ENCODE measurements at places on chromosomes 3 and 15. TPM values are rescaled to one million over a fixed set of nuclear protein-coding genes. Genes with fewer than 3 reads are reported as not detected.

The NR2E3 gene
- total RNA-seq: not detected

The FEZF2 gene
- not detected for total RNA-seq

The CRYGS gene
- 4.5 TPM for total RNA-seq

The SPSB4 gene
- 0.36 TPM for total RNA-seq

DNA sequence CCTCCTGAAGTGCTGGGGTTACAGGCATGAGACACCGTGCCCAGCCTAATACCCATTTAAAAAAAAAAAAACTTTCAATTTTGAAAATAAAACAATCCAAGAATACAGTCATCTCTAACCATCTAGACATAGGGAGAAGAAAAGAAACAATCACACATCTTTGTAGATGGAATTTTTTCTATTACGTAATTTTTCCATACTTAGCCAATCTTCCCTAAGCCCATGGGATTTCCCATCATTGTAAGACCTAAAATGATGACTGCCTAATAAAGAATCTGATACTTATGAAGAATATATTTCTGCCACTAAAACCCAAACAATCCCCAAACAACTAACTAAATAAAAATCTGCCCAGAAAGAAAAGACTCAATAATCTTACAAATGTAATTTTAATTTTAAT lies 88.7 kb downstream of the CBLB start:
- no peak for DNase-seq

DNA sequence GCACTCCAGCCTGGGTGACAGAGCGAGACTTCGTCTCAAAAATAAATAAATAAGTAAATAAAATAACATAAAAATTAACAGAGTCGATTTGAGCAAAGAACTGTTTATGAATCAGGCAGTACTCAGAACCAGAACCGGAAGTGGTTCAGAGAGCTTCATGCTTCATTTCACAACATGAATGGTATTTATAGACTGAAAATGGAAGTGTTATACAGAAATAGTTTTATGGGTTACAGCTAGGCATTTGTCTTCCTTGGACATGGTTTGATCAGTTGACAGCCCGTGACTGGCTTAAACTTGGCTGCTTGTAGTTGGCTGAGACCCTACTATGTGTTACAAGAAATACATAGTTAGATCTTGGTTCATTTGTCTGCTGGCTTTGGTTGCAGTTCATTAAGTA lies 216.0 kb upstream of the MCTP2 start:
- no peak for DNase-seq

DNA sequence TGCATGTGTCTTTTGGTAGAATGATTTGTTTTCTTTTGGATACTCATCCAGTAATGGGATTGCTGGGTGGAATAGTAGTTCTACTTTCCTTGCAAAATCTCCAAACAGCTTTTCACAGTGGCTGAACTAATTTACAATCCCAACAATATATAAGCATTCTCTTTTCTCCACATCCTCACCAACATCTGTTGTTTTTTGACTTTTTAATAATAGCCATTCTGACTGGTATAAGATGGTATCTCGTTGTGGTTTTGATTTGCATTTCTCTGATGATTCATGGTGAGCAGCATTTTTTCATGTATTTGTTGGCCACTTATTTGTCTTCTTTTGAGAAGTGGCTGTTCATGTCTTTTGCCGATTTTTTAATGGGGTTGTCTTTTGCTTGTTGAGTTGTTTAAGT lies 55.8 kb downstream of the ST8SIA2 start:
- DNase-seq: no peak

DNA sequence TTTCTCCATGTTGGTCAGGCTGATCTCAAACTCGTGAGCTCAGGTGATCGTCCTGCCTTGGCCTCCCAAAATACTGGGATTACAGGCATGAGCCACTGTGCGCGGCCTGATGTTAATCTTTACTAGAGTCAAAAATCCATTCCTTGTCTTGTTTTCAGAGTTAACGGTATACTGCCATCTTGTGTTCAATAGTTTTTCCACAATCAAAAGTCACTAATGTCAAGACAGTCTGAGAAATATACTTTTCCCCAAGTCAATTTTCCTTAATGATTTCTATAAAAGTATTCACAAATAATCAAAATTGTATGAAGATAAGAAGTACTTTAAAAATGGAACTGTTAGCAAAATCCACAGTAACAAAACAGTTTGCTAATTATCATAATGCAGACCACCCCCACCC lies 8.5 kb downstream of the CRBN start:
- no peak for DNase-seq

- no peak for DNase-seq
Measured at GRCh38 chr3:37559461-37559860, 302.2 kb upstream of the CTDSPL start.

GRCh38 chr15:26866298-26867199 lies at the start of gene GABRA5:
TSS of gene GABRA5 (plus strand) at chr15:26867062. CDS start at chr15:26869249, 2,187 bp downstream.
- no peak for DNase-seq

- DNase-seq: no peak
Measured at GRCh38 chr3:158420654-158421396, 150.2 kb upstream of the MLF1 start.

DNA sequence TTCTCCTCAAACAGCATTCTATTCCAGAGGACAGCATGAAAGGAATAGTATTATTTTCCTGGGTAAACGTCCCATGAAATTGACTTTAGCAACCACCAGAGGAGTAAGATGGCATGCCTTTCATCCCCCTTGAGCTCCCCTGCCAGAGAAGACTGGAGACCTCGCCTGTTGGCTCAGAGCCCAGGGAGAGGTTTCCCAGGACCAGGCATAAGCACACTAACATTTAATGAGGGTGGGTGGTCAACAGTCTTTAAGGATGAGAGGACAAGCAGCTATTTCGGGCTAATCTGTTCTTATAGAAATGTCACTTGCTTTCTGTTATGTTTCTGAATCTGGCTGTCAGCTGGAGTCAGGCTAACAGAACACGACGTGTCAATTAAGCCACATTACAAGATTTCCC lies 390.5 kb downstream of the GABRG3 start:
- no peak for DNase-seq
